ENCODE measurements at places on chromosomes 6 and 20.

DNA sequence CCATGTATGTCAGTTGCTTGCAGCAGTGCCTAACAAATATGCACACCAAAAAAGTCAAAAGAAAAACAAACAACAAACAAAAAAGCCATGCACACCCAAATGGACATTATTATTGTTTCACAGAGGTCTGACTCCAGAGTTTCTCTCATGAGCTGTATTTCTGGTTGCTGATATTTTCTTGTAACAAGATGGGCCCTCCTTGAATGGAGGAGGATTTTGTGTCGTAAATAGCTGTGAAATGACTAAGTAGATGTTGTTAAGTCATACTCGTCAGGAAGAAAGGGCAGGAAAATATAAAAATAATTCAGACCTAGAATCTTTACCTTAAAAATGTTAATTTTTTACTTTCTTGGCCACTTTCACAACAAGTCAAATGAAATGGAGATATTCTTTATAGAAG lies 96.0 kb downstream of the PLEKHG1 start:
- DNase-seq = no peak

DNA sequence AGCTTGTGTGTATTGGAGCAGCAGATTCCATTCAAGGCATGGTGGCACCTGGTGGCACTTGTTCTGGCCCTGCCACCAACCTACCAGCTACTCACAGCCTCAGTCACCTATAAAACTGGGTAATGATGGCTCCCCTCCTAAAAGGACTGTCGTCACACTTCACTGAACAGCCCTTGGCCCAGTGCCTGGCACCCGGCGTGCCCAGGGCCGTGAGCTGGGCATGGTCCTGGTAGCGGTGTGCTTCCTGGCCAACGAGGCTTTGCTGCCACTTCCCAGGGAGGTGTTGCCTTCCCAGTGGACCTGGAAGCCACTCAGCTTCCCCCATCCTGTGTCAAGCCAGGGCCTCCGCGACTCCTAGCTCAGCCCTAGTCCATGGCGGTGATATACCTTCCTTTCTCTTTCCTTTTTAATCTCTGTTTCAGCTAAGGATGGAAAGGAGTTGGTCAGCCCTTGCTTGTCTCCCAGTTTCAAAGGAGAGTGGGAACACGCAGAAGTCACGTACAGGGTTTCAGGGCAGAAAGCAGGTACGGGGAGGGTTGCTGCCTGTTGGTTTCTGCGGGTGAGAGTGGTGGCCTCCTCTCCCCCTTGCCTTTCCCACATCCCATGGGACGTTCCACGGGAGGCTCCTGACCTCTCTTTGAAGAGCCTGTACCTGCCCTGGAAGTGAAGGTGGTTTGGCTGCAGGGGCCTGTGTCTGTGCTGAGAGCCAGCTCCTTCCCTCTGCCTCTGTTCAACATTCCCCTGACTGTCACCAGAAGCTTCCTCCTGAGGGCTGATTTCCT lies 25.5 kb downstream of the ENTPD6 start:
- DNase-seq = no peak

- DNase-seq = no peak
Measured at GRCh38 chr6:31187780-31188194, 17.3 kb upstream of the POU5F1 start.

GRCh38 chr6:67184405-67184804 lies 1450.7 kb upstream of the ADGRB3 start:
- DNase-seq = no peak

- DNase-seq = no peak
Measured at GRCh38 chr6:97085772-97086171, 161.2 kb downstream of the KLHL32 start.

- peak; percentile 46 for DNase-seq
Measured at GRCh38 chr6:24283043-24283985, 74.5 kb downstream of the DCDC2 start.

- no peak for DNase-seq
Measured at GRCh38 chr20:53281557-53282117, 309.5 kb downstream of the TSHZ2 start.

DNA sequence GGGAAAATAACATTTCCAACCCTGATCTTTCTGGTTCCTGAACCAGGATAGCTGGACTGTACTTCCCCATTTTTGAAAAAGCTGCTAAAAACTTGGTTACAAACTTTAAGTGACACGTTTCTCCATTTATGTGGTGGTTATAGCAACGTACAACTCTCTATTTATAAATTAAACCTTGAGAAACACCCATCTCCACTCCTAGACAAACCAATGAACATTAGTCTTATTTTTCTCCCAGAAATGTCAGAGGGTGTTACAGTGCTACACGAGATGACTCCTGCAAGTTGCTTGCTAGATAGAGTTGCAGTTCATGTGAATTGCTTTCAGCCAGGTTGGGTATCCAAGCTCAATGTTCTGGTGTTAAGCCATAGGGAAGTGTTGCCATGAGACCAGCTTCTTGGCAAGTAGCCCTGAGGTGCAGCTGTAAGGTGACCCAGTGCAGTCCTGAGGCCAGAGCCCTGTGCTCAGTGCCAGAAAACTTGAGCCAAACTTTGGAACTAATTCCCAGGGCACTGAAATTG lies 51.3 kb upstream of the REV3L start:
- no peak for DNase-seq

- DNase-seq = no peak
Measured at GRCh38 chr20:33411242-33411641, 9.9 kb upstream of the CDK5RAP1 start.

GRCh38 chr6:11229655-11230046 lies 2.8 kb downstream of the NEDD9 start:
- DNase-seq = no peak

- no peak for DNase-seq
Measured at GRCh38 chr6:140153703-140154102, 779.3 kb upstream of the CITED2 start.

DNA sequence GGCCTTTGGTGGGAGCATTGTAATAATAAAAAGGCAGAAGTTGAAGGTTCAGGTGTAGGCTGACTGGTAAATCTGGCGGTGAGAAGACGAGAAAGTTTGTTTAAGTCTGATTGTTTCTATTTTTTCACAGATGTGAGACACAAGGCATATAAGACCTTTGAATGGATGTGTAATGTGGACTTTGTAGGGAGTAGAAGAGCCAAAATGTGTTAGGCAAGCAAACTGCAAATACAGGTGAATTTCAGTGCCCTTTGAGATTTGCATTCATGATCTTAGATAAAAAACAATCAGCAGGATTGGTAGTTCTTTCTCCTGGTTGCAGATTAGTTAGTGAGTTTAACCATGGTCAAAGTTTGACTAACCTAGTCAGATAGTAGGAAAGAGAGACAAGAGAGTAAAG lies 238.9 kb downstream of the FRK start:
- DNase-seq = no peak

DNA sequence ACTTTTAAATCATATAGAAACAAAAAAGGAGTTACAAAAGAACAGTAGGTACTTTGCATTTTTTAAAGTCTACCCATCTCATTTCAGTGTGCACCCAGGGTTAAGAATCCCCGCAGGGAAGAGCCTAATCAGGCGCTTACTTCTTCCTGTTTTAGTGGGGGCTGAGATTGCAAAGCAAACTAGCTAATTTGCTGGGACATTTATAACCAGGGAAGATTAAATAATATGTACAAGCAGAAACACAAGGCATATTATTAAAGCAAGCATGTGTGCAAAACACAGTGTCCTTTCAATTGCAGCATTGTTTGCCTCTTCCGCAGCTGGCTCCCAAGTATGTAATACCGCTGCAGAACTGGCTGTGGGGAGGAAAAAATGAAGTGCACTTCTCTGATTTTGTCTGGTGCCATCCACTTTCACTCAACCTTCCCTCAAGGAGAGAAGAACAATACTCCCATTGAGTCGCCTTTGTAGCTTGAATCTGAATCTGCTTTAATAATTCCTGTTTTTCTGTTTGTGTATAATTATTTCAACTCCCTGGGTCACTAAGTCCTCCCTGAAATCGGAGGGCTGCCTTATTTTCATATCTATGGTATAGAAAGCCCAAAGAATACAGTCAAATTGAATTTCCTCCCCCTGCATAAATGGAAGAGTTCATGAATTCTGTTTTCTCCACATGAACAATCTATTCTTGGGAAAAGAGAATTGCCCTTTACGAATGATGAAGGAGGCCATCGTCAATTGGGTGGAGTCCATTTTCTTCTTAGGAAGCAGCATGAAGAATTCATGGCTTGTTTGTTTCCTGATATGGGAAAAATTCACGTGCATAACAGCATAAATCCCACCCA lies 23.3 kb upstream of the BCAS1 start:
- DNase-seq = no peak
